ENCODE measurements at places on chromosomes 4 and X.

GRCh38 chrX:10416424-10416823 is 204.0 kb downstream of the MID1 start:
- DNase-seq = no peak

DNA sequence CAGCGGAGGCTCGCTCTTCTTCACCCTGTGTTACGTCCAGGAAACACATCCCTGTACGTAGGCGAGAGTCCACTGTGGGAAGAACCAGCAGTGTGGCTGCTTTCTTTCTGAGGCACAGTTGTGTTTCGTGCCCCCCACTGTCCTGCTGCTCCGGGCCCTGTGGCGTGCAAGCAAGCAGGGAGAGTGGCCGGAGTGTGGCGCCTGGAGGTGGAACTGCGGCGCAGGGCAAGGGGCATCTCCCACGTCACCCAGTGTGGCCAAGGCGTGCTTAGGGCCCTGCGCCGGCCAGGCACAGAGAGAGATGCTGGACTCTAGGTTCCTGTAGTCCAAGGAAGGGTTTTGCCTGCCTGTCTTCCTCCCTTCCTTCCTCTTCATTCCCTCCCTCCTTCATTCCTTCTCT is 13.3 kb upstream of the PSAPL1 start:
- no peak for DNase-seq

DNA sequence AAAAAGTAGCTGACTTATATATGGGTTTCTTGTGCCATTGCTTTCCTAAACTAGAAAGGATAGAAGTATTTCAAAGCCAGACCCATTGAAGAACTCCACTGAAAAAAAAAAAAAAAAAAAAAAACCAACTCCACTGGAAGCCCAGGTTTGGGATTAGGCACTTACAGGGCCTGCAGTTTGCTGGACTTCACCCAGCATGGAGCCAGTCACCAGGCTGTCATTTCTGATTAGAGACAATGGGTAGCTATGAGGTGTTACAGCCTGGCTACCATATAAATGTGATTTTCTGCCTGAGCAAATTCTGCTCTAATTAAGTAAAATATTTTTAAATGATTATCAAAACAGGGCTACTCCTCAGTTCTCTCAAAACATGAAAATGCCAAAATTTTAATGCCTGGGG is 49.5 kb downstream of the HS6ST2 start:
- no peak for DNase-seq

- no peak for DNase-seq
These were observed 246.3 kb downstream of the PALLD start for GRCh38 chr4:168743131-168743530.

DNA sequence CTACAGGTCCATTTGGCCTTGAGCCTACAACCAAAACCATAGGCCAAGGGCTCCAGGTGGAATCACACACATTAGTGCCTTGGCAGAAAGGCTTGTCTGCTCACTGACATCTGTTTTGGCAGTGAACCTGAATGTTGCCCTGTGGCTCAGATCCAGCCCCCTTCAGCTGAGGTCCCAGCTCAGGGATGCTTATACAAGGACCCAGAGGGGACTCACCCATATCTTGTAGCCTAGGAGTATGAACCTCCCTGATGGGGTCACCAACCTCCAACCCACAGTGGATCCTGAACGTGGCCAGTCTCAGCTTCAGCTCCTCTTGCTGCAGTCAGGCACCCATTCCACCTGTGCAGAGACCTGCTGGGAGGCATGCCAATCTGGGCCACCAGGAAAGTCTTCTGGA is 50.8 kb upstream of the HMX1 start:
- DNase-seq = no peak

- DNase-seq = no peak
These were observed 25.7 kb upstream of the MND1 start for GRCh38 chr4:153318696-153319320.

DNA sequence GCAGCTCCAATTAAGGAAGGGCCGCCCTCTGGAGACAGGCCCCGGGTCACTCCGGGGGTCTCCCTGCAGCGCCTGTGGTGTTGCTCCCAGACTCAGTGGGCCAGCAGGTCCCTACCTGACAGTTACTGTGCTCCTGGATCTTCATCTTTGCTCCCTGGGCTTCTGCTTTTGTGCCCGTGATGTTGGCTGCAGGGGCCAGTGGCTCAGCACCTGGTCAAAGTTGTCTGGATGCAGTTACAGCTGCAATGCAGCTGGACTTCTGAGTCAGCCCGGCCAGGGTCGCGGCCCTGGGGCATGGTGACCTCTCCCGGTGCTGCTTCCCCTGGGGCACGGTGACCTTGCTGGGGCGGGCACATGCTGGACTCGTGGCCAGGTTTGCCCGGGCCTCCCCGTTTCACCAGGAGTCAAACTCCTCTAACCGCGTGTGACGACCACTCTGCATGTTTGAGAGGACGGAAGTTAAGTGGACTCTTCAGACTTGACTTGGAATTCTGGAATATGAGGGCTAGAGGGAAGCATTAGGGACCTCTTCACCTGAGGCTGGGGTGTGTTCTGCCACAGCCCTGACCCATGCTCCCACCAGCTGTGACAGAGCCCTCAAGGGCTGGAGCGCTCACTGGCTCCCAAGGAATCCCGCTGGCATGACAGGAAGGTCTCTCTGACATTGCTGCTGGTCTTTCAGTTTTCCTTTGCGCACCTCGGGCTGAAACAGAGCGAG is 3.7 kb downstream of the CTAG2 start:
- DNase-seq = no peak

DNA sequence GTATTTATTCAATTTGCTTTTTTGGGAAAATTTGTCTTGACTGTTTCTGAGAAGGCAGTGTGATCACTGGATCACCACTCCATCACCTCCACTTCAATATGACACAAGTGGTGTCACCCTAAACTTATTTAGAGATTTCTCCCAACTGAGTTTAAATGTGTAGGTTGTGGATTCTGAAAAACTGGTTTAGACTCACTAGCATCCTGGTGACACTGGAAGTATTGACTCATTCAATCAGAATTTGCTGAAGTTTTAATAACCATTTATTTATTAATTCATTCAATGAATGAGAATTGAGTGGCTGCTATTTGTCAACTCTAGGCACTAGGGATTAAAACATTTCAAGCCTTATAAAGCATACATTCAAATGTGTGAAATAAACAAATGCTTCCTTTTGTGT is 819.1 kb upstream of the EPHA5 start:
- no peak for DNase-seq

- no peak for DNase-seq
These were observed 427 bp downstream of the LAMTOR3 start for GRCh38 chr4:99893839-99894160.

DNA sequence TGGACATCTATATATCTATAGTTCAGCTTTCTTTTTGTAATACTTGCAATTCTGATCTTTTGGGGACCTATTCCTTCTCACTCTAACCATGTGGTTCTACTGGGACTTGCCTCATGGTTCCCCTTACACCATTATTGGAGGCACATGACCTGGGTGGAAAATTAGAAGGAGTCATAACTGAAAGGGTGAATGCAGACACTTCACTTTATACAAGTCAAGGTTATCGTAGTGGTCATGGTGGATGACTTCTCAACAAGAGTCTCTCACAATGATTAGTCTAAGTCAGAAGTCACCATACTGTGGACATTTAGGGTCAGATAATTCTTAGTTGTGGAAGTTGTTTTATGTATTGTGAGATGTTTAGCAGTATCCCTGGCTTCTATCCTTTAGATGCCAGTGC is 10.5 kb upstream of the EIF4E start:
- DNase-seq = no peak

GRCh38 chr4:87978681-87979080 is 3.2 kb downstream of the SPP1 start:
- no peak for DNase-seq

DNA sequence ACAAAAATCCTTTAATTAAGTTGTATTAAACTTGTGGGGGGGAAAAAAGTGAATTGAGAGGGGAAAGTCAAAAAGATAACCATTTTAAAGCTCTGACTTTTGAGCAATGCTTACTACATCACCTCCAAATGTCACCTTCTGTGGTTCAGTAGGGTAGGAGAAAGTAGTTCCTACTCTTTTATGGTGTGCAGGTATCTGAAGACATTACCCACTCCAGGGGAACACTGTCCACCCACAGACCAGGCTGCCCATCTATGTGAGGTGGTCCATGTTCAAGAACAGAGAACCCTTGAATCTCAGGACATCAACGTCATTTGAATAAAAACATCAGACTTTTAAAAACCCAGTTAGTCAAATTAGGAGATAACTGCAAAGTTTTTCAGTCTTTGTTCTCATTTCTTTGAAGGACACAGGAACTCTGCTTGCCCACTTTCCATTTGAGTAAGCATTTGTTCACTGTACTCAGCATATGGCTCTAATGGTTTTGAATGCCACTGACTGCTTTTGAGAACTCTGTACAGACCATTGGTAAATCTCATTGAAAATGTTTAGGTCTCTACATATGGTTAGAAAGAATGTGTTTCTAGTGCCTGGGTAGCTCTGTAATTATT is 18.4 kb downstream of the NMU start:
- no peak for DNase-seq

DNA sequence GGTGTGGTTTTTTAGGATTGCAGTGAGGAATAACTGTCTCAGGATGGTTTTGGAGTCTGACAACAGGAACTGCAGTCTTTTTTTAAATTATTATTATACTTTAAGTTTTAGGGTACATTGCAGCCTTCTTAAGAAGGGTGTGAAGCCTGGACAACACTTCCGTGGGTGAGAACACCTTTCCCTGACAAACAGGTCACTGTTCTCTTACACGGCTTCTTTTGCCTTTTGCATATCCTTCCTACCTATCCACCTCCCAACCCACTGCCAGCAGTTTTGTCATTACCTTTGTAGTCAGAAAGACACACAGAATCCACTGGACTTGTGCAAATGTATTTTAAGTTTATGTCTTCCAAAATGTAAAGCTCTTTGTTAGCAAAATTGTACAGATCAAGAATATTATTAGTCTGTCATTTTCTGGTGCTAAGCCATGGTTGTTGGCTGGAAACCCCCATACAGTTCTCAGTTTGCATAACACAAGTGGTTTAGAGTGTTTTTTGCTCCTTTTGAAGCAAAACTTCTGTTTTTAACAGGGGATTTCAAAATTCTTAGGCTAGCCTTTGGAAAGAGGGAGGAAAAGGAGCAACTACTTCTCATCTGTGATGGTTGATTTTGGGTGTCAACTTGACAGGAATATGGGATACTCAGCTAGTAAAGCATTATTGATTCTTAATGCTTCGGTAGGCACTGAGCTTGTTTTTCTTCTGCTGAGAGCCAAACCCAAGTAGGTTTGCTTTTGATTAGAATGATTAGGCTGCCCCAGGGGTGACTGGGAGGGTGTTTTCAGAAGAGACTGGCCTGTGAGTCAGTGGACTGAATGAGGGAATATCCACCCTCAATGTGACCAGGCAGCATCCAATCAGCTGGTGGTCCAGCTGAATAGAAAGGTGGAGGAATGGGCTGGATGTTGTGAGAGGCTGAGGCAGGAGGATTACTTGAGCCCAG is 29.4 kb upstream of the KLHL2 start:
- no peak for DNase-seq
